ENCODE measurements at places on chromosomes 1 and 21.

DNA sequence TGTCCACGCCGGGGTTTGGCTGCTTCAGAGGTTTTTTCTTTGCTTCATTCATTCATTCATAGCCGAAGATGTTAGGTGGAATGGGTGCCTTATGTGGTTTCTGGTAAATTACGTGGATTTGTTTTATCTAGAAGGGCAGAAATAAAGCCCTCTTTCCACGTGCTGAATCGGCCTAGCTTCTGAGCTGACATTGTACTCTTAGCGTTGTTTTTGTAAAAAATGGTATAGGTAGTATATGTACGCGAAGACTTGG is 1.5 kb downstream of the GALNT2 start:
- DNase-seq = no peak

- DNase-seq = no peak
Measured at GRCh38 chr1:116322752-116323405, 50.2 kb upstream of the ATP1A1 start.

DNA sequence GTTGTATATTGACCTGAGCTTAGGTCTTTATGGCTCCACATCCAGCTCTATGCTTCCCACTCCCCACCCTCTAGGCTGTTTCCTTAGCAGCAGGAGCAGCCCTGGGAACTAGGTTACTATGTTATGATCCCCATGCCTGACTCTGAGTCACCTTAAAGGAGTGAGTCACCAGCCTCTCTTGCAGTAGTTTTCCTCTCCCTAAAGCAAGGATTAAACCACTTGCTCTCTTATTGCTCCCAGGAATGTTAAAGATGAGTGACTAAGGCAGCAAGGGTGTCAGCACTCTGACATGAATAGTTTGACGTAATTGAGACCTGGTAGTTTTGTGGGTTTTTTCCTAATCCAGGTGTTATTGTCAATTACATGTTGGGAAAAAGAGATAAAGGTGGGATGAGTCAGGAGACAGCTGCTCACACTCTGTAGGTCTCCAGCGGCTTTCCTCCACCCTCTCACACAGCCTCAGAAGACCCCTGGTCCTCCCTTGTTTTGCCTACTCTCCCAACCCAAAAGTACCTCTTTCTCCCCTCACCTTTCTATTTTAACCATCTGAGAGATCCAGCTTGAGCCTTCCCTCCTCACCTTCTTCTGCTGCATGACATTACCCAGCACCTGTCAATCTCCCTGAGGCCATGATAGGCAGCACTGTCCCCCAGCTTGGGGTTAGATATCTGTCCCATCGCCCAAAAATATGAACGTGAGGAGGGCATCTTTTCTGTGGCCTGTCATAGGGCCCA is 369.1 kb upstream of the VAMP3 start:
- no peak for DNase-seq

DNA sequence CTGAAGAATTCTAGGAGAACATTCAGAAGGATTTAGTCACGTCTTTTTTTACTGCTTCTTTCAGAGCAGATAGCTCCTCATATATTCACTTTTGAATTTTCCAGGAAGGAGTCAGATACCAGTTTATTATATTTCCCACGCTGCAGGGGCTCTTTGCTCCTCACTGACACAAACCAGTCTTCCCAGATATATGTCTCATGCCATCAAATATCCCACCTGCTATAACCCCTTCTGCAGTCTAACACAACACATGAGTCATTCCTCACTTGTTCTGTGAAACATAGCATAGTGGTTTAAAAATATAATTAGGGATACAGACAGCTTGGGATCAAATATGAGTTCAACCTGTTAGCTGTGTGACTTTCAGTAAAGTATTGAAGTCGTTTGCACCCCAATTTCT is 251.7 kb upstream of the DPYD start:
- no peak for DNase-seq
